ENCODE measurements at places on chromosomes 6 and 20. TPM values are rescaled to one million over a fixed set of nuclear protein-coding genes. Genes with fewer than 3 reads are reported as not detected.

GPRC6A gene
- total RNA-seq: not detected

ZSCAN23 gene
- total RNA-seq: 2.5 TPM

PBOV1 gene
- not detected for total RNA-seq

SALL4 gene
- total RNA-seq: 0.09 TPM

CUL9 gene
- 17.9 TPM for total RNA-seq

SLC2A10 gene
- total RNA-seq: 7.6 TPM

OR2J3 gene
- not detected for total RNA-seq

GTSF1L gene
- total RNA-seq: not detected

RIPPLY2 gene
- 0.17 TPM for total RNA-seq

CCN6 gene
- not detected for total RNA-seq

PTK6 gene
- under 0.01 TPM for total RNA-seq

ELOVL4 gene
- 0.60 TPM for total RNA-seq

METTL24 gene
- total RNA-seq: not detected

TOX2 gene
- 0.43 TPM for total RNA-seq

ZSWIM3 gene
- 9.4 TPM for total RNA-seq

LCA5 gene
- total RNA-seq: 1.6 TPM

FERMT1 gene
- total RNA-seq: under 0.01 TPM

Measured in dermis lymphatic vessel endothelial cell (primary cell).